ENCODE measurements at places on chromosomes 3 and 15.
A peak's percentile ranks its signal among the peaks of the same experiment; 100 is the strongest.

DNA sequence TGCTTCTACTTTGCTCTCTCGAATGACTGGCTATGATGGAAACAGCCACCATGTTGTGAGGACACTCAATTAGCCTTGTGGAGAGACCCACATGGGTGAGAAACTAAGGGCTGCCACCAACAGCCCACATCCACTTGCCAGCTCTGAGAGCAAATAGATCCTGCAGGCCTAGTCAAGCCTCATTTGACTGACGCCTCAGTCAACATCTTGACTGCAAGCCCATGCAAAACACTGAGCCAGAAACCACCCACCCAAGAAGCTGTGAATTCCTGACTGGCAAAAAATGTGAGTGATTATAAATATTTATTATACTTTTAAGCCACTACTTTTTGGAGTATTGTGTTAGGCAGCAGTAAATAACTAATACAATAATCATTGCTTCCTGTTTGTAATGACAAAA lies 58.4 kb downstream of the NOX5 start:
- no peak for DNase-seq

GRCh38 chr3:54862526-54862925 lies 65.3 kb downstream of the LRTM1 start:
- no peak for DNase-seq

DNA sequence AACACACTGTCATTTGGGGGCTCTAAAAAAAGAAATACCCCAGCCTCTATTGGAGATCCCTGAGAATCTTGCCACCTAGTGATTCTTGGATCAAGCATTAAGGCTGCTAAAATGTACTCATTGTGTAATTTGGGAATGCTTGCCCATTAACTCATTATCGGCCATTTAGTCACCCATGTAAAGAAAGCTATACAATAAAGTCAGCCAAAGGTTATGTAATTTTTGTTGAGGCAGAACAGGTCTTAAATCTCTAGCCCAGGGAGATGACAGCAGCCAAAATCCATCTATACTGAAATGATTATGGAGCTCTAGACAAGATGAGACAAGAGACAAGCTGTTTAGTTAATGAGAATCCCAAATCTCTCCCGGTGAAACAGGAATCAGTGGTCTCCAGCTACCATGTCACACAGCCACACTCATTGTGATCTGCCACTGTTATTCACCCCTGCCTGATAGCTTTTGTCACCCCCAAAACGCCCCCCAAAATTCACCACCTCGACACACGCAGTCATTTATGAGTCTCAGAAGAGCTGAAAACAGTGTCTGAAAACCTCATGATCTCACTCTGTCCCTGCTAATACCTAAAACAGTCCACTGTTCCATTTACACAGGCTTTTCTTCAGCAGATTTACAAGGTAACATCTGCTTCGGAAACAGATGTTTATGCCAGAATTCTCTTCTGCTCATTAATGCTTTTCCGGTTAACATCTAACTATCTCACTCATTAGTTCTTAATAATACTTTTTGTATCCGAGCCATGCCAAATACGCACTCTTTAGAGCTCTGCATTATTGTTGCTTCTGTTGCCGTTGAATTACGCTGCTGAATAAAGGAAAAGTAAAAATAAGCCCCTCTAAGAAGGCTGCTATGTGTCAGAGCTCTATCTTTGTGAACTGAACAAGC lies 138.5 kb downstream of the RORA start:
- DNase-seq = no peak

GRCh38 chr3:98612587-98612986 lies 19.2 kb upstream of the CPOX start:
- DNase-seq = no peak

DNA sequence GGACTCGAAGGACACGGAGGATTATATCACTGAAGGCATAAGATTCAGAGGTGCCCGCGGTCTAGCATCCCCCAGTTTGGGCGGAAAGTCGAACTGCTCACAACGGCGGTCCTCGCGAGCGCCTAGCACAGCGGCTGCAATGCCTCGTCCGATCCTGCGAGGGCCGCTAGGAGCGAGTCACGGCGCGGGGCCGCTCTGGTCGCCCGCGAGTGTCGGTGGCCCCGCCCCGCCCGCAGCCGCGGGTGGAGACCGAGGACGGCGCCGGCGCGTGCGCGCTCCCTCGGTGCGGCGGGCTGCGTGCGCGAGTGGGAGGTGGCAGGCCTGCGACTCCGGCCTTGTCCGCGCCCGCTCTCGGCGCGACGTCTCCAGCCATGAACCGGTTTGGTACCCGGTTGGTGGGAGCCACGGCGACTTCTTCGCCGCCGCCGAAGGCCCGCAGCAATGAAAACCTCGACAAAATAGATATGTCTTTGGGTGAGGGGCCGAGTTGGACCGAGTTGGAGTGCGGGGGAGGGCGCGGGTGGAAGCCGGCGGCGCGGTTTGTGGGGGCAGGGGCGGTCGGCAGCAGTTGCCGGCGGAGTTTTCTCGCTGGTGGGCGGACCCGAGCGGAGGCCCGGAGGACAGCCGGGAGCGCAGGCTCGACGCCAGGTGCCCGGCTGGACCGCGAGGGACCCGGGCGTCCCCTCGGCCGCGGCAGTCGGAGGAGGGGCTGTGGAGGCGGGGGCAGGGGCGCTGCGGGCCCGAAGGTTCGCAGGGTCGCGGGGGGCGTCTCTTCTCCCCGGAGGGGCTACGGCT lies at the start of gene FYTTD1:
Gene FYTTD1 (plus strand): TSS at position 283 of the 795 bp plus-strand sequence. CDS start 89 bp downstream, at position 372.
- peak; percentile 82 for DNase-seq

DNA sequence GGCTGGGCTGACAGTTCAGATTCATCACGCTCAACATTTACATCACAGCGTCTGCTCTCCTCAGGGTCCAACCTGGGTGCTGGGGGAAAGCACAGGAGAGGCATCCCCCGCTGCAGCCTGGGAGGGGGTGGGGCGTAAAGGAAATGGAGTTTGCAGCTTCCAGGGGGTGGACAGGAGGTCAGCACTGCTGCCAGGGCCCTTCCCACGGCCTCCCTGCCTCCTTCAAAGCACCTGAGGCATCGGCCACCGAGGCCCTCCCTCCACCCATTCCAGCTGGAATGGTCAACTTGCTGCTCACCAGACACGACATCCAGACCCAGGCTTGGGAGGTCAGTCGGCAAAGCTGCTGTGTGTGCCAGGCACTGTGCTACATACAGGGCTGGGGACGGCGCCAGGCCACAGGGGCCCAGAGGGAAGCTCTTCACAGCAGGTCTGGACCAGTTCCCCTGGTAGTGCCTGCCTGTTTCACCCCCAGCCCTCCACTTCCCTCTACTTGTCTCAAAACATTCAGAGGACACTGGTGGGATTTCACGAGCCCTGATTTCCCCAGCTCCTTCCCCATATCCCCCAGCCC lies 120.7 kb downstream of the ANP32A start:
- no peak for DNase-seq

- DNase-seq = peak; percentile 45
Measured at GRCh38 chr3:138935863-138936740, 10.8 kb downstream of the FOXL2 start.

- no peak for DNase-seq
Measured at GRCh38 chr3:108223928-108224327, 1.7 kb upstream of the IFT57 start.

DNA sequence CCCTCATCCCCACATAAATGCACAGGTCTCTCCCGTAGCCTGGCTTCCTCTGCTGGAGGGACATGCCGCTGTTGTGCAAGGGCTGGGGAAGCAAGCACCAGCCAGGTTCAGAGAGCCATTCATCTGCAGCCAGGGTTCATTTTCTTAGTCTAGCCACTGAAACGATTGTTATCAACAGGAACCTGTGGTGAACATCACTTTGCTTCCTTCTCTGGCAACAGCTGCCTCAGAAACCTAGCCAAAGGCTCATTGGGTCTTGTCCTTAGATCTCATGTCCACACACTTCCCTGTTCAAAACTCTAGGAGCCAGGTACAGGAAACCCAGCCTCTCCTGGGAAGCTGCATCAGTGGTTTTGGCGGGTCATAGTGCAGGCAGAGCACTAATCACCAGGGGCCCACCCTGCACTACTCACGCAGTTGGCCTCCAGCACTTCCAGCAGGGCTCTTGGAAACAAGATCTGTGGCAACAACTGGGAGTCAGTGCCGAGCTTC lies 47.0 kb downstream of the OXNAD1 start:
- DNase-seq = no peak

GRCh38 chr3:178672275-178672674 lies 136.0 kb downstream of the KCNMB2 start:
- DNase-seq = no peak

GRCh38 chr3:123028233-123028828 lies 768 bp upstream of the SEMA5B start:
- DNase-seq = no peak

GRCh38 chr3:100954990-100955389 lies 38.2 kb downstream of the ABI3BP start:
- no peak for DNase-seq

DNA sequence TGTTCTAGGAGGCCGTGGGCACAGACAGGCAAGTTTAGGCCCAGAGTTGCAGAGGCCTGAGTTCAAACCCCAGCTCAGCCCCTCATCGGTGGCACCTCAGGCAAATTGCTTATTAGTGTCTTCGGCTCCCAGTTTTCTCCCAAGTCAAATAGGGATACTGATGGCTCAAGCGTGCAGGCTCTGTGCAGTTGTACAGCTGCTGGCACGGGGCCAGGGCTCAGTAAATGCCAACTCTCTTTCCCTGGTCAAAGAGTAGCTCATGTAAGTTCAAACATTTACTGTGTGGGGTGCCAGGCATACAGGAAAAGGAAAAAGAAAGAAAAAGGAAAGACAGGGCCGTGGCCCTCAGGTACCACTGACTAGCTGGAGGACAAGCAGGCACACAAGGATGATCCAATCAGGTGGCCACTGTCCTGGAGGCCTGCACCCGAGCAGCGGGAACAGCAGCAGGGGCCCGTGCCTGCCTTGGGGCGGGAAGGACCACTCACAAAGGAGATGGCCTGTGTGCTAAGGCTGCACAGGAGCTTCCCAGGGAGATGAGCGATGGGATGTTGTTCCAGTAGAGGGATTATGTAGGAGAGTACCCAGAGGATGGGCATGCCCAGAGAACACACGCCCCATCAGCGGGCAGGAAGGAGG lies 70.8 kb downstream of the TBC1D2B start:
- no peak for DNase-seq

- no peak for DNase-seq
Measured at GRCh38 chr3:46129588-46130272, 78.4 kb downstream of the CCR1 start.

- no peak for DNase-seq
Measured at GRCh38 chr15:24675332-24676144, at the start of gene NPAP1. Gene NPAP1, plus strand, starts transcription at chr15:24675775. Its CDS starts 93 bp downstream, at chr15:24675868.

Measured in stimulated activated CD4-positive, alpha-beta T cell treated with anti-CD3 and anti-CD28 coated beads, Interleukin-2, amount 100 ng/mL, for 4 hours (primary cell).